ENCODE measurements at places on chromosomes 4 and X.

DNA sequence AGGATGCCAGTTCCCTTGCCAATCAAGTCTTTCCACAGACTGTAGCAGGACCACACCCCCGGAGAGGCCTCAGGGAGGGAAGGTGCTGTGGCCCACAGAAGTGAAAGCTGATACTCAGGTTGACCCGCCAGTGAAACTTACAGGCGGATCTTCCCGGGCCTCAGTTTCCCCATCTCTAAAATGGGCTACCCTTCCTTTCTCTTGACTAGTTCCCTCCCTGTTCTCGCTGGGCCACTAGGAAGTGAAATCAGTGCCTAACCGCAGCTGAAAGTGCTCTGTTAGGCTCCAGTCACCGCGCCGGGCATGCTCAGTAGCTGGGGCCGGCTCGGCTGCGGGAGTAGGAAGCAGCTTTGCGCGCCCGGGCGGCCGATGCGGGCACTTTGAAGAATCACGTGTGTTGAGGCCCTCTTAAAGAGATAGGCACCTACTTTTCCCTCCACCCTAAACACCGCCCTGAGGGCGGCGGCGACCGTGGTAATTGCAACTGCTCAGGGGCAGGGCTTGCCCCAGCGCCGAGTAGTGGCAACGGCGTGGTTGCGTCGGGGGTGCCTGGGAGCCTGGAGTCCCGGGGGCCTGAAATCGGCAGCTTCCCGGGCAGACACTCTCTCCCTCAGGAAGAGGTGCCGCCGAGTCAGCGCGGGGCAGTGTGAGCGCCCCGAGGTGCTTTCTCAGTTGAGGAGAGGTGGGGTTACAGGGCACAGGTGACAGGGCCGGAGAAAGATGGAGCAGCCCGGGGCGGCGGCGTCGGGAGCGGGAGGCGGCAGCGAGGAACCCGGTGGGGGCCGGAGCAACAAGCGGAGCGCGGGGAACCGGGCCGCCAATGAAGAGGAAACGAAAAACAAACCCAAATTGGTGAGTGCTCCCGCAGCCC lies at the start of gene DIAPH2:
Gene DIAPH2, plus strand, starts transcription at position 504 of the 871 bp plus-strand sequence.
- no peaks in the 10 kb centered on the region for H3K27me3 ChIP-seq
- peak within 1 kb of the TSS; percentile 97 for H3K4me3 ChIP-seq
- peaks cover 17% of the 10 kb centered on the region for H3K4me1 ChIP-seq

DNA sequence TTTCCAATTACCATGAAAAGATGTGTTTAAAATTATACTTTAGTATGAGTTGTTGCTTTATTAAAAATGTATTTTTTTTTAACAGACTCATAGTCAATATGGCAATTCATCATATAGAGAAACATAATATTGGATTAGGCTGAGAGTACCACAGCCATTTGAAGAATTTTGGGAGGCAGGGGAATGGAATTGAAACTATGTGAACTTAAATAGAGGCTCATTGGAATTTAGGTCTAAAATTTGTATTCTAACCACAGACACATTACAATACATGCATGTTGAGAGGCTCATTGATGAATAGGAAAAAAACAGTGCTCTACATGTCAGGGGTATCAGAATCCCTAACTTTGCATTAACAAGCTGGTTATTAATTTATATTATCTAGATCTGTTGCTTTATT lies 269.6 kb downstream of the DKK2 start:
- no peak overlapping the region for H3K4me3 ChIP-seq
- H3K36me3 ChIP-seq: no peaks in the 10 kb centered on the region
- DNase-seq: no peak
- no peaks in the 10 kb centered on the region for H3K27me3 ChIP-seq
- H3K27ac ChIP-seq: no peak overlapping the region

DNA sequence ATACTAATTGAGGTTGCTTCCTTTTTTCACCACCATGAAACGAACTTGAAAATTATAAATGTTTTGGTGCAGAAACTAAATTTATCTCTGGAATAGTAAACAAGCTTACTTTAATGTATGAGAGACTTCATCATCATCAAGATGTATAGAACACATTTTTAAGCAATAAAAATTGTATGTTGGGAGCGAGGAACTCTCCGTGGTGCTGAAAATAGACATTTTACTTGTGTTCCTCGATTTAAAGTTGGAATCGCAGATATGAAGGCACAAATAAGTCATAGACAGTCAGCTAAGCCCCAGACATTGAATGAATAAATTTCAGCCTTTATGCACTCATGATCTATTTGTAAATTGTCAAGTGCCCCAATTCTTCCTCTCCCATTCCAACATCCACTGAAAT lies 310.7 kb downstream of the STK32B start:
- H3K4me1 ChIP-seq: no peaks in the 10 kb centered on the region
- H3K36me3 ChIP-seq: no peaks in the 10 kb centered on the region
- H3K4me3 ChIP-seq: no peak overlapping the region
- no peak overlapping the region for H3K27ac ChIP-seq

- no peaks in the 10 kb centered on the region for H3K27me3 ChIP-seq
- H3K4me3 ChIP-seq: no peak overlapping the region
- no peaks in the 10 kb centered on the region for H3K36me3 ChIP-seq
- H3K27ac ChIP-seq: peak overlapping the region; percentile 11
Observed at GRCh38 chr4:83389037-83389720, 54.5 kb upstream of the HPSE start.

All from mesothelial cell of epicardium (in vitro differentiated cells).